Stimulated activated CD4-positive, alpha-beta T cell treated with anti-CD3 and anti-CD28 coated beads, Interleukin-1b, Interleukin-23, amount 100 ng/mL, for 1 hour (primary cell): ENCODE measurements at places on chromosomes 11 and 22.

GRCh38 chr11:72807021-72807693 lies 7.1 kb upstream of the ATG16L2 start:
- DNase-seq: no peak

DNA sequence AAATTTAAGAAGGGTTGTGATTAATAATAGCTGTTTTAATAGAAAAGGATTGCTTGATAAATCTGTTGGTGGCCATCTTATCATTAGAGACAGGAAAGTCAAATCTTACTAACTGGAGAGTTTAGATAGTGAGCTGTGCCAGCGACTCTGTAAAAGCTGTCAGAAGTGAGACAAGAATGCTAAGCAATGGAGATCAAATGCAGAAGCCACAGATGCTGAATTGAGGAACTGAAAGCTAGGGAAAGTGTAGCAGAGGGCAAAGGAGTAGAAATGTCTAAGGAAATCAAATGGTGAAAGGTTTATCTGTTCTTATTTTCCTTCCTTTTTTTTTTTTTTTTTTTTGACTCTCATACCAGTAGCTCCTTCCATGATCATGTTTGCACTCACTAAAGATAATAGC lies 13.7 kb downstream of the MS4A13 start:
- no peak for DNase-seq

- DNase-seq: no peak
Measured at GRCh38 chr11:133133050-133133449, 399.3 kb downstream of the OPCML start.

- DNase-seq: no peak
Measured at GRCh38 chr22:36561291-36561811, 32.4 kb upstream of the EIF3D start.

DNA sequence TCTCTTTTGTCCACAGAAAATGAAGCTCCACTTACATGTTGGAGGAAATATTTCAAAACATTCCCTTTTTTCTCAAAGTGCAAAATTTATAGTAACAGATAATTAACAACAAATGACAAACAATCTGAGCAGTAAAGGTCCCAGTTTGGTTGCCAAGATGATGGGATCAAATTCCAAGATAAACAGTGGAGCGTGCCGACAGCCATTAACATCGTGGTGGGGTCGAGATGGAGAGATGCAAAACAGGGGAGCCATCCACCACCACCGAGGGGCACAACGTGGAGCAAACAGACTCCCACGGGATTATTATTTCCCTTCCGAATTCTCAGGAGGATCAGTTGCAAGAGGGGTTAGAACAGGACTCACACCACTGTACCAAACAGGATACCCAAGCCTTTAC lies 17.2 kb downstream of the MPPED2 start:
- DNase-seq: no peak

DNA sequence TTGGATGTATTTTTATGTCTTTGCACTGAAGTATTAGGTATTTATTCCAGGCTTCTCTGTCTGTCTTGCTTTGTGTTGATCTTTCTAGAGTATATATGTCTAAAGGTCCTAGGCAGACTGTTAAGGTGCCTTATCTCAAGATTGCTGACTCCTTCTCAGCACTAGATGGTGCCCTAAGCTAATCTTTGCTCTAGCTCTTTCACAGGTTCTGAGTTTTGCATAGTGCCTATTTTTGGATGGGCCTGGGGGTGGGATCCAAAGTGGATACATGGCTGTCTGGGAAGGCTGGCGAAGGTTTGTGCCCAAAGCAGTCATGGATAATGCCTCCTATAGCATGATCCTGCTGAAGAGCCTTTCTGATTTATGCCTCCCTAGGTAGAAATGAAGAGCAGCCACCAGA lies 154.9 kb downstream of the TRPC6 start:
- no peak for DNase-seq

GRCh38 chr22:46452195-46453005 lies 85.0 kb downstream of the CELSR1 start:
- DNase-seq: no peak

- no peak for DNase-seq
Measured at GRCh38 chr11:132422722-132423121, 1052.3 kb downstream of the NTM start.

- no peak for DNase-seq
Measured at GRCh38 chr11:113376156-113376555, 11.4 kb upstream of the ANKK1 start.

DNA sequence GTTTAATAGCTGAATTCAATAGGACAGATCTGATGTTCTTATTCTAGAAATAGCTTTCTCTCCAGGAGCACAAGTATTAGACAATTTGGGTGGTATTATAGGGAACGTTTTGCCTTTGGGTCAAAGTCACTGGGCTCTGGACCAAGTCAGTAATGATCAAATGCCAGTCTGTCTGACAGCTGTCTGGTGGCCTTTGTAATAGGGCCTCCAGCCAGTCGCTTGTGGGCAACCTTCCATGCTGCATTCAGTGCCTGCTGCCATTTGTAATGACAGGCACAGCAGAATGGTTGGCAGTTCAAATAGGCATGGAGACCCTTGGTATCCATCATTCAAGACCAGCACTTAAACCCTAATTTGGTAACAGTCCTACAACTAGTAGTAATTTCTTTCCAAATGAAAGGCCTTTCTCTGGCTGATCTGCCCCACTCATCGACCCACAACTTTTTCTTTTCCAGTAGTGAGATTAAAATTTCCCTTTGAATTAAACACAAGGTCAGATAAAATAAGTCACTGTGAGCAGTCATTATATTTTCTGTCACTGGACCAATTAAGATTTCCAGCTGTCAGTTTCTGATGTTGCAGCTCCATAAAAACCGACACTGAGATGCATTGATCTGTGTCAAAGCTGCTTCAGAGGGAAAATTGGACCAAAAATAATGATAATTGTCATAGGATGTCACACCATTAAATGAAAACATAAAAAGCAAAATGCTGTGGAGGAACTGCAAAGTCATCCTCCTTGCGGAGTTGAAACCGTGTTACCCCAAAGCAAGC lies 1038.1 kb downstream of the LRRC4C start:
- no peak for DNase-seq

GRCh38 chr11:111155021-111155420 lies 90.5 kb upstream of the POU2AF2 start:
- DNase-seq: no peak

GRCh38 chr11:79294845-79295731 lies 145.7 kb downstream of the TENM4 start:
- DNase-seq: no peak

DNA sequence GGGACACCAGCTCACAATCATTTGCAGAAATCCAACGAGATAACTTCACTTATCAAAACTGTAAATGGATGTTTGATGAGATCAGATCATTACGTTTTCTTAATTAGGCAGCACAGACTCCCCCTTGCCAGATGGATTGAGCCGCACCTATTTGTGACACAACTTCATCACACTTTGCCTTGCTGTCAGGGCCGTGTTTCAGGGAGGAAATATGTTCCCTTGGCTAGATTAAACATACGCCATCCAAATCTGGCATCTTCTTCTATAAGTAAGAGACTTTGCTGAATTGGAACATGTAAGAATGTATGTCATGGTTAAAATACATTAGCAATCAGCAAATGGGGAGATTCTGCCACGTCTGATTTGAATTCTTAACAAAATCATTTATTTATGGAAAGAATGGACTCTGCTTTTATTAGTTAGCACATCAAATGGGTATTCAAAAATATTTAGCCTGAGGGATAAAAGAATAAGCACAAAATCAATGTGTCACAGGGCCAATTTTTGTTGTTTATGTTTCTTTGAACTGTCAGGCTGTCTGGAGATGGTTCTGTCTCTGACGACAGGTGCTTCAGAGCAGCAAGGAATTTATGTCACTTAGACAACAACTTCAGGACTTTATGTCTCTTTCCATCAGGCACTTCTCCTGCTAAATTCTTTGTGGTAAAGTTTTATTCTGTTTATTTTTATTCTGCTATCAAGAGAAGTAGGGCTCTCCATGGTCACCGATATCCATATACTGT lies 326.1 kb upstream of the NCAM1 start:
- DNase-seq: no peak

- DNase-seq: no peak
Measured at GRCh38 chr22:39251762-39252460, 7.1 kb upstream of the PDGFB start.

DNA sequence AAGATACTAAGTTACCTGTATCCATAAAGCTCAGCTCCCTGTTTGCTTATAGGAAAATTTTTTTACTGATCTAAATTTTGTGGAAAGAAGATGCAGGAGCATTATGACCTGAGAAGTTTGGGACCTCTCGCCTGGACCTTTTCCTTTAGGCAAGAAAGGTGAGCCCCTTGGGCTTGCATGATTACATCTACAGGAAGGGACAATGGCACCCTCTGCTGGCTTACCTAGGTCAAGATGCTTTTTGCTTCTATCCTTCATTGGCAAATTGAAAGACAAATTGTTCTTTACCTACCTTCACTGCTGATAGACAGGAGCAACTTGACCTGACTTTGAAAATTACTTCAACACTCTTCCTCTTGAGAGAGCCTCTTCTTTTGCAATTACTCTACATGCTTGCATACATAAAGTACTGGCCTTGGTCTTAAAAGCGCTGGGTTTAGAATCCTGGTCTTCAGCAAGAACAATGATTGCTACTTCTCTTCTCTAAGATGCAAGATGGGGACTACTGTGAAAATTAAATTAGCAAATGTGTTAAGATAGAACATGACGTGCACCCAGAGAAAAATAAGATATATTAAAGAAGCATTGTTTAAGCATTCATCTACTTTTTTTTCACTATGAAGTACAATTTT lies 147.2 kb downstream of the TRPC6 start:
- no peak for DNase-seq

- no peak for DNase-seq
Measured at GRCh38 chr11:100434821-100435641, 252.1 kb upstream of the ARHGAP42 start.

- no peak for DNase-seq
Measured at GRCh38 chr11:128814856-128815705, 52.0 kb downstream of the KCNJ1 start.

DNA sequence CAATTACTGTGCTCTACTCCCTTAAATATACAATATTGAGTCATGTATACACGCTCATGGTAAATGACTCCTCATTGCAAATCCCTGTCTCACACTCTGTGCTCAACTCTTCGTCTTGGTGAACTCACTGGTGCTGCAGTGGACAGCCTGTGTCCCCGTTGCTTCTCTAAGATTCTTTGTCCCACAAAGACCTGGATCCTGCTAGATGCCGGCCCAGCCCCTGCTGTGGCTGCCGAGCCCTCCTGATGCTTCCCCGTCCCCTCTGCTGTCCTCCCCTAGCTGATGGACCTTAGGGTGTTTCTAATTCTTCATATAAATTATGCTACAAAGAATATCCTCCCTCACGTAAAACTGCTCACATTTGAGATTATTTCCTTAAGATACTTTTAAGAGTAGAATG lies 5.5 kb downstream of the APOL2 start:
- no peak for DNase-seq

GRCh38 chr11:15720460-15720859 lies 605.7 kb downstream of the INSC start:
- DNase-seq: no peak

DNA sequence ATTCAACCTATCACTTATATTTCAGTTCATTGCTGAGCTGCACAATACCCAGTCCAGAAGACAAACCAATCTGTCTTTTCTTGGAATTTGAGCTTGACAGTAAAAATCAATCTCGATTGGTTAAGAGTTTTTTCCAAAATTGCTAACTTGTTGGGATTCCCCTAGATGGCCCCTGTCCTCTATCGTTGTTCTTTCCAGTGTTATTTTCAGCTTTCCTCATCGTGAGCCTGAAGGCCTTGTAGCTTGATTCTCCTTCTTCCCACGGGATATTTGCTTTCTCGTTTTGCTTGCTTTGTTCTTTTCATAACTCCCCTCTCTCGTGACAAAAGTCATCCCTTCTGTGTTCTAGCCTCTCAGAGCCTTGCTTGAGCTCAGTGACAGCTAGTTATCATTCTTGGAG lies 3.1 kb downstream of the OR8B8 start:
- no peak for DNase-seq

DNA sequence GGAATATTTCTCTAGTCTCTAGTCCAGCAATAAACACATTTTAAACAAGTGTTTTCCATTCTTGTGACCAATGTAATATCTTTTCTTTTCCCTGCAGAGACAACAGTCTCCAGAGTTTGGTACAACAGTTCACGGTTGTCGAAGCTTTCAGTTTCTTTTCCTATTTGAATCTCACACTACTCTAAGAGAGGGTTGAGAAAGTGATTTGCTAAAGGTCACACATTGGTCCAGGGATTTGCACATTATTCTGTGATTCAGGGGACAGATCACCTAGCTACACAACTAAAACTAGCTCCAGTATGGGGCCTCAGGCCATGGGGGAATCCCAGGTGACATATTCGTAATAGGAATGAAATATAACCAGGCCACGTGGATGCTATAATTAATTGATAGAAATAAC lies 132.5 kb downstream of the HIPK3 start:
- DNase-seq: no peak

DNA sequence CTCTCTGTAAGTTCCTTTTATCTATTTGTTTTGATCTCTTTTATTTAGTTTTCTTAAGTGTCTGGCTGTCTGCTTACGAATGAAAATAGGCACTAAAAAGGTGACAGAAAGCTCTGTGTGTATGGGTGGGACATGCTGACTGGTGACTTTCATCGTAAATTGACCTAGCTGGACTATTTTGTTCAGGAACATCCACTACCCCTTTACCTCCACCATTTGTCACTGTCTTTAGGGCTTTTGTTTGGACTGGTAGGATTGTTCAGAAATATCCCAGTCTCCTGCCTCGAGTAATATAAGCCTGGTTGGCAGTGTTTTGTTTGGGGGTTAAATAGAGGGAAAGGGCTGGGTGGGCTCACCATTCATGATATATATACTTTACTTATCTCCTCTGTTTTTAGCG lies 20.9 kb downstream of the EMSY start:
- DNase-seq: no peak

DNA sequence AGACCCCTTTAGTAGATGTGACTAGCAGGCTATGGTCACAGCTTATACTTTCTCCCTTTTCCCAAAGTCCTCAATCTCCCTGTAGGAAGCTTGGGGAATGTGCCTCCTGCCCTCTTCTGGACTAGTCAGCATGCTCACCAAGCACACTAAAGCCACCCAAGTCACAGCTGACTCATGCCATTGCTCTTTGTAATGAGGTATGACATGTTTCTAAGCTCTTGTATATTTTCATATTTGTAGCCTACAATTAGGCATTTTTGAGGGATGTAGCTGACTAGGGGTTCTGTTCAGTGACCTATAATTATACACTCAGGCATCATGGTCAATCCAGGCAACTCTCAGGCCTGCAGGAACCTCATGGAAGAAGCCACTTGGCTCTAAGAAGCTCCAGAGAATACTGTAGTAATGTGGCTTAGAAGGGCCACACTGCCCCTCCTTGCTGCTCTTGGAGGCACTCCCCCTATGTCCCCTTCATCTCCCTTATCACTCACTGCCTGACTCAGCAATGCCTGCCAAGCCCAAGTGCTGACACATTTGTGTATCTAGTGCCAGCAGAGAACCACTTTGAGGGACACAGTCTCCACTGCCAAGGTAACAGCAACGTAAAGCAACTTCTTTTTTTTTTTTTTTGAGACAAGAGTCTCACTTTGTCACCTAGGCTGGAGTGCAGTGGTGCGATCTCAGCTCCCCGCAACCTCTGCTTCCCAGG lies 86.2 kb downstream of the RPL27A start:
- DNase-seq: no peak
